ENCODE measurements at places on chromosomes 2 and 18.
A peak's percentile ranks its signal among the peaks of the same experiment; 100 is the strongest.

DNA sequence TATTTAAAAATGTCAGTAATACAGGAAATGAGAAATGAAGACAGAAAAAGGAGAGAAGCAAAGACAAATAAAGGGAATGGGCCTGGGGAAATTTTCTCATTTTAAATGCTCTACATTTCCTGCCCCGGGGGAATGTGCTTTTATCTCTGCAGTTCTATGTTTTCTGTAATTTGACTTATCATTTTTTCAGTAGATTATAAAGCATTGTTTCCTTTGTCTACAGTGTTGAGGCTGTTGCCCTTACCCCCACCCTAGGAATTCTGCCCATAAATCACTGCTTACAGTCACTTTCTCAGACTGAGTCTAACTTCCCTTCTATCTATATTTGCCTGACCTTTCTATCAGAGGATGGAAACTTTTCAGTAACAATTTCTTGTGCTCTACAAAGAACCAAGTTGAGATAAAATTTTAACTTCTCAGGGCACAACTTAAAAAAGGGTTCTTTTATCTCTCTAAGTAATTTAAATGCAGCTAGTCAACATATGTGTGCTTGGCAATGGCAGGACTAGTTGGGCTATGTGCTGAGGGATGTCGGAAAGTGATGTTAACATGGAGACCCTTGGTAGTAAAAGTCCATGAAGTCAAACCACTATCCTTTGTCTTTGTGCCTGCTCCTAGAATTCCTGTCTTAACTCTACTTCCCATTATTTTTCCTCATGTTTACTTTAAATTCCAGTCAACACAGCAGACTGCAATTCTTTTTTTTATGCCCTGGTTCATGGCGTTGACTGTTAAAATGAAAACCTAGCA, 146.5 kb upstream of the MMADHC start:
- peak; percentile 44 for DNase-seq

DNA sequence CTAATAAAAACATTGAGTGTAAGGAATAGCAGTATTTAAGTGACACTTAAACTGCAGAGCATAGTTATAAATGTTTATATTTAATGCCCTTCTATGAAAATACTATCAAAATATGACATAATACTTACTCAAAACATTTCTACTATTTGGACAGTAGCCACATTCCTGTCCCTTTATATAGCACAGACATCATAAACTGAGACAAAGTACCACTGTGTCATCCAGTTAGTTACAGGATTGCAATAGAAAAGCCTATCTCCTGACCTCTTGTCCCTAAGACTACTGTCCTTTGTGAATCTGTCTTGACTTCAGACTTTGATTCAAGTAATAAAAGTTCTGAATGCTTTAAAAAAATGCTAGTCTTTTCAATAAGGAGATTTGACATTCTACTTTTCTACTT, 1528.5 kb upstream of the NXPH2 start:
- no peak for DNase-seq

DNA sequence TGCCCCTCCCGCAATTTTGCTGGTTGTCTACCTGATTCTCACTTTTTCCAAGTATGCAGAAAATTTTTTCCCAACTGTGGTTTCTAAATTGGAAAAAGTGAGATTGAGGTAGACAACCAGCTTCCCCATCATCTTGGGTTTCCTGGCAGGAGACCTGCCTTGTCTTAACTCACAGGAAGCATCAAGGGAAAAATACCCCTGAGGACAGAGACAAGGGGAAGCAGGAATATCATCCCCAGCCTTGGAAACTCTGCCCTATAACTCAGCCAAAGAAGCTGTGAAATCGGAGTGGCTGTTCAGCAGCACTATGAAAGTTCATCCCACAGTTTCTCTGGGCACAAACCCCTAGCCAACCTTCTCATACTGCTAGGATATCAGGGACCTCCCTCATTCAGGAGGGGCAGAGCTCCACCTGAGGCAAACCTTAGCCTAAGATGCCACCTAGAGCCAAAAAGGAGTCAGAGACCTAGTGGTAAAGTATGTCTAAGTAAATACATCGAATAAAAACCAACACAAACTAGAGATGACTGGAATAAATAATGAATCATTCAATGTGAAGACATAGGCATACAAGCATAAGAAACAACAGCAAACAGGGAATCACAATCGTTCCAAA, 68.2 kb downstream of the ZSWIM2 start:
- DNase-seq: peak; percentile 35

DNA sequence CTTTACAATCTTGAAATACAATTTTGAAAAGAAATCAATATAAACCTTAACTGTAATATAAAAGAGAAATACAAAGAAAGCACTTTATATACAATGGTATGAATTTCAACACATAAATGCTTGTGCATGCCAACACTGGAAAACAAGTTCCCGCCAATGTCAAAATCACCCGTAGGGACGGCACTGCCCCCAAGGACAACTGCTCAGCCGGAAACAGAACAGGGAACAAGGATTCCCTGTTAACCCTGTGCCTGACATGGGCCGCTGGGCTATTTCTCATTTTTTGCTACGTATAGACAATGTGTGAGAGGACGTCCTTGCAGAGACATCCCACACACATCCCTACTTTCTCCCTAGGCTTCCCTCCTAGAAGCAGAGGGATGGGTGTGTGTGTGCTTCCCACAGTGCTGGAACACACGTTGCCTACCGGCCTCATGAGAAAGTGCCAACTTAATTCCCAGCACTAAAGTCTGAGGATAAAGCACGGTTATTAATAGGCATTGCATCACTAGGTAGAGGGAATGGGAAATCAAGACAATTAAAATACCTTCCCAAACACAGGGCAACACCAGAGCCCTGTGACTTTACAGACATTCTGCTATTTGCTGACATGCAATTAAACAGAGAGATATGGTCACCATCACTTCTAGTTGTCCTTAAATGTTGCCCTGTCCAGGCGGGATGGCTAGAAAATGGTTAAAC, 14.4 kb downstream of the AFG3L2 start:
- no peak for DNase-seq

DNA sequence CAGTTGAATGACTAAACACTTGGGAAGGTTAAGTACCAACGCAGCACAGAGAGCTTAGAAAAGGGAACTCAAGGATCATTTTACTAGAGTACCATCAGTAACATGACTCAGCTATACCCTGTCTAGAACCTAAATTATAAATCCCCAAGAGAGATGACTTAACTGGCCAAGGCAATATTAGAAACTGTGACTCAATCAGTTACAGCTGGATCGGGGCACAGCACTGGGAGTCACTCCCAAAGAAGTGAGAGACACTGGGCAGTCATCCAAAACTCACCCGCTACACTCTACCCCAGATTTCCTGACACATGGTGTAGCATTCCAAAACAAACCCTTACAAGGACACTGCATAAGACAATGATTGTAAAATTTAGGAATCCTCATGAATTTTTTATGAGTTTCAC, 17.7 kb downstream of the IWS1 start:
- DNase-seq: peak; percentile 100

DNA sequence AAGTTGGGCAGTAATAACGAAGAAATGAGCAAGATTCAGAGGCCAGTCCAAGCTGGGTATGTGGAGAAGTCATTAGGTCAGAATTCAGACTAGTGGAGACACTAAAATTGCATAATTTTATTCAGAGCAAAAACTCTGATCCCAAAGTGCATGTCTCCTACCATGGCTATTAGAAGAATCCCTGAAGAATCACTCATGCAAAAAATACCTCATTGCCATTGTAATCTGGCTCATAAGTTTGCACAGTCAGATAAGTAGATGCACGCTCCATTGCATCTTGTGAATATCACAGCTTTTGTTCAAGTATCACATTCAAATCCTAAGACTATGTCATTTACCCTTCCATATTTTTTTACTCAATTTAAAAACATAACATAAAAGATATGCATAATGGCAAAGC, 692.2 kb upstream of the KLHL29 start:
- DNase-seq: no peak
